ENCODE measurements at places on chromosomes 6 and 20.

GRCh38 chr20:45607810-45608209, 21.7 kb upstream of the WFDC10A start:
- no peak for DNase-seq

- no peak for DNase-seq
Observed at GRCh38 chr20:43188234-43188653, 1.5 kb downstream of the PTPRT start.

DNA sequence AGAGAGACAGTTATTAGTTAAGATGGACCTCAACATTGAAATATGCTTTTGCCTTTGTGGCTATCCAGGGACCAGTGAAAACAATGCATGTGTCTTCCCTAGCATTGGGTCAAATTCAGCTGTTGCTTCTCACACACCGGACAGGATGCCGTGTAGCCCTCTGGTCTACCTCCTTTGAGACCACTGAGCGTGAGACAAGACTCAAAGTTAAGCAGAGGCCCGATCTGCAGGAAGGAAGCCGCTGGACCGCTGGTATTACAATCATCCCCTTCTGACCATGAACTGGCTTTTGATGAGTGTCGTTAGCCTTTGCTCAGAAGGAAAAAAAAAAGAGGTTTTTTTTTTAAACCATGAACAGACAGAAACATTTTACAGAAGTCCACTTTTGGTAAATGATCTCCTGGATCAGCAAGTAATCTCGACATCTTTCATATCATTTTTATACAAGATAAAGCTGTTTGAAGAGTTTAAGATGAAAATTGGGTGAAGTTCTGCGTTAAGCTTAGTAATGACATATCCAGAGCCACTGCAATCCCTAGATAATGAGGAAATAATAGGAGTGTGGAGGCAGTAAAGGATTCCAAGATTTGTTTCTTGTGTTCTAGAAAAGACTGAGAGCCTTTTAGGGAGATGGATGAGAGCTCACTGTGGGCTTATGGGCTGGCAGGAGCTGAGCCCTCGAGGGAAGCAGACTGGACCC, 622.8 kb downstream of the QKI start:
- DNase-seq = no peak

DNA sequence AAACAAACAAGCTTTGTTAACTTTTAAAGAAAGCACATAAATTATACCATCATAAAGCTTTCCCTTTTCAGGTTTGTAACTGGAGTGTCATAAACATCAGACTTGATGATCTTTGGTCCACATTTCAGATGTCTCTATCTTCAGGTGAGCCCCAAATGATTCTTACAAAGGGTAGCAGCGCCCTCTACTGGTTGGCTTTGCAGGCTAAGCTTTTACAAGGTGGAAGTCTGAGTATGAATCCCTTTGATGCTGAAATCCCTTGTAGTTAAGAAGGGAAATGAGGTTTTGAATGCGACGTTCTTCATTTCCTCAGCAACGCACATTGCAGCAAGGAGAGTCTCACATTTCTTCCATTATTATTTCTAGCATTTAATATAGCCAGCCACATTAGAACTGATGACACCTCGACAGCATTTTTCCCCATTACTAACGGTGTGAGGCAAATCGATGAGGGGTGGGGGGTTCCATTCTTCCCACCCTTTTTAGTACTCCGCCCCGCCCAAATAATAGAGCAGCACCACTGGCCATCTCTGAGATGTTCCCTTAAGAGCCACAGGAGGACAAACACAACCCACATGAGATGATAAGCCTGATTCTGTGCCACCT, 126.3 kb upstream of the NT5E start:
- DNase-seq = peak; percentile 15

- DNase-seq = no peak
Observed at GRCh38 chr20:38957915-38958485, 4.1 kb upstream of the DHX35 start.

DNA sequence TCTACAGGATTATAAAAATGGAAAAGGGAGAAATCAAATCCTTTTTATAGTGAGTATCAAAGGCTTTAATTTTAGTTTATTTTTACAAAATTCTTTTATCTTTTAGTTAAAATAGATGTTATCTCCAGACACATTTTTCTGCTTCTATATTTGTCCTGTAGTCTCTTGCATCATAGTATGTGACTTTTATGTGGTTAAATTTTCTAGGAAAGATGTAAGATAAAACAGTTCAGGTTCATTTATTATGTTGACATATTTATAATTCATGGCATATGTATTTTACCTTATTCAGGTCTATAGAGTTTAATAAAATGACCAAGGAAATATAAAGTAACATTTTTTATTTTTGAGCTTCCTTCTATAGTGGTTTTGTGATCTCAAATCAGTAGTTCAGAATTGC, 52.7 kb upstream of the PRL start:
- no peak for DNase-seq

- no peak for DNase-seq
Observed at GRCh38 chr6:130453230-130453629, 87.4 kb downstream of the TMEM200A start.

GRCh38 chr6:4671587-4672115, 104.6 kb upstream of the CDYL start:
- no peak for DNase-seq

DNA sequence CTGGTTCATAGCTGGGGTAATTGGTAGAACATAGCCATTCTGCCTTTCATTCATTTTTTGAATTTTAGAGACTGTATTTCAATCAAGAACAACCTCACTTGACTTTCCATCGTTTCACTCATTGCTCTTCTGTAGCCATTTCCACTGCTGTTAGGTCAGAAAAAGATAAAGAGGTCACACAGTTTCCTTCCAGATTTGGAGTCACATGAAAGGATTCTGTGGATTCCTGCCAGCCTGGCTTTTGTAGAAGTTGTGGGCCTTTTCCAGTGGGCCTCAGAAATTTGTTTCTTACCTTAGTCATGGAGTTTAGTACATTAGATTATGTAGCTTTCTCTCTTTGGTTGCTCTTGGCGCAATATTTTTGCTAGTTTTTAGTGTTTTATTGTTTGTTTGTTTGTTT, 157.8 kb downstream of the SASH1 start:
- no peak for DNase-seq

DNA sequence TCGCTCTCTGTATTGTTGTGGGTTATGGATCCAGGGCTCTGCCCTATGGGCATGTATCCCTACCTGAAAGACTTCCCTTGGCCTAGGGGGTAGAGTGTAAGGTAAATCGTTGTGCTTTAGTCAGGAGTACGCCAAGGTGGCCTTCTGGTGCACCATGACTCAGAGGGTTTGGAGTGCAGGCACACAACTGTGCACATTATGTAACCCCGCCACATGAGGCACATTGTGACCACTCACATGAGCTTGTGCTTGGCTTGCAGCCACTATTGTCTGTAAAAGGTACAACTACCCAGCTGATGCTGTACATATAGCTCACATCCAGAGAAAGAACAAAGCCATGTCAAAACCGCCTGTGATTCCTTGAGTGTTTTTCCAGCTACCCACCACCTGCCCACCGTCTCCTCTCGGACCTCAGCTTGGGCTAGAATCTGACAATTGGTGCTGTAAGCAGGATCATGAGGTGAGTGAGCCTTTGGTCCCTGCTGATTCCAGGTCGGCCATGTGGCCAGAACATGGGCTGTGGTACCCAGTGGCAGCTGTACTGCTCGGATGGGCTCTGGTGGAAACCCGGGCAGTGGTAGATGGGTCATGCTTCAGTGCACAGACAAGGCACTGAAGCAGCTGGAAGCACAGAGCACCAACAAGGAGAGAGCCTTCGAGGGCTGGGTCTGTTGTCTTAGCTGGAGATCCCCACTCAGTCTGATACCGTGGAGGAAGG, 33.8 kb downstream of the HDDC2 start:
- no peak for DNase-seq

All from stimulated activated CD8-positive, alpha-beta memory T cell treated with anti-CD3 and anti-CD28 coated beads, Interleukin-12 subunit alpha, Interleukin-12 subunit beta, amount 100 ng/mL, for 4 hours (primary cell).